Stimulated activated CD8-positive, alpha-beta memory T cell treated with anti-CD3 and anti-CD28 coated beads, Interleukin-4, amount 100 ng/mL, for 1 hour (primary cell): ENCODE measurements at places on chromosomes 12 and 14.
A peak's percentile ranks its signal among the peaks of the same experiment; 100 is the strongest.

DNA sequence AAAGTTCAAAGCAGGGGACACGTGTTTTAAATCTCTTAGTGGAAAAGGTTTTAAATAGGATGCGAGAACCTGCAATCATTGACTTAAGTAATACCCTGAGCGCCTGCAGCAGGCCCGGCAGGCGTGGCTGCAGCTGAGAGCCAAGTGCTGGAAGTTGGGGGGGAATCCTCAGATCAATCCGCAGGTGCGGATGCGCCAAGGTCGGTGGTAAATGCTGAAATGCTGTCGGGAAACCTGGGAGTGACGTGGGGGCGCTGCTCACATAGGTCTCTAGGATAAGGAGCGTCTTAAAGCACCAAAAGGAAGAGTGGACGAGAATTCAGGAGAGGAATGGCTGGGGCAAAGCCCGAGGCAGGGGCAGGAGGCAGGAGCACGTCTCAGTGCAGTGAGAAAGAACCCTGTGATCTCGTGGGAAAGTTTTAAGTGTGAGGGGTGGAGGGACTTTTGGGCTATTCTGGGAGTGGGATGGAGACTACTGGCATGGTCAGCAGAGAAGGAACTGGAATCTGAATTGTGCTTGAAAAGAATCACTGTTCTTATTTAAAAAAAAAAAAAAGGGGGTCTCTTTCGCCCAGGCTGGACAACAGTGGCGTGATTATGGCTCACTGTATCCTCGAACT is 883 bp upstream of the CDCA4 start:
- DNase-seq = no peak

DNA sequence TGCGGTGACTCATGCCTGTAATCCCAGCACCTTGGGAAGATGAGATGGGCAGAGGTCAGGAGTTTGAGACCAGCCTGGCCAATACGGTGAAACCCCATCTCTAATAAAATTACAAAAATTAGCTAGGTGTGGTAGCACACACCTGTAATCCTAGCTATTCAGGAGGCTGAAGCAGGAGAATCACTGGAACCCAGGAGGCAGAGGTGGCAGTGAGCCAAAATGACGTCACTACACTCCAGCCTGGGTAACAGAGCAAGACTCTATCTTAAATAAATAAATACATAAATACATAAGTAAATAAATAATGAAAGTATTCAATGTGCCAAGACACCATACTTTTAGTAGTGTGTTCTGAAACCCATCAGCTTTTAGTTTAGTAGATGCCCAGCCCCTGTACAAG is 308.1 kb upstream of the FLRT2 start:
- DNase-seq = no peak

- peak; percentile 13 for DNase-seq
Measured at GRCh38 chr14:103385929-103386712, 906 bp downstream of the MARK3 start.

GRCh38 chr12:62709311-62709710 is 225.6 kb downstream of the PPM1H start:
- no peak for DNase-seq

GRCh38 chr12:110670161-110670701 is 18.7 kb downstream of the HVCN1 start:
- no peak for DNase-seq

DNA sequence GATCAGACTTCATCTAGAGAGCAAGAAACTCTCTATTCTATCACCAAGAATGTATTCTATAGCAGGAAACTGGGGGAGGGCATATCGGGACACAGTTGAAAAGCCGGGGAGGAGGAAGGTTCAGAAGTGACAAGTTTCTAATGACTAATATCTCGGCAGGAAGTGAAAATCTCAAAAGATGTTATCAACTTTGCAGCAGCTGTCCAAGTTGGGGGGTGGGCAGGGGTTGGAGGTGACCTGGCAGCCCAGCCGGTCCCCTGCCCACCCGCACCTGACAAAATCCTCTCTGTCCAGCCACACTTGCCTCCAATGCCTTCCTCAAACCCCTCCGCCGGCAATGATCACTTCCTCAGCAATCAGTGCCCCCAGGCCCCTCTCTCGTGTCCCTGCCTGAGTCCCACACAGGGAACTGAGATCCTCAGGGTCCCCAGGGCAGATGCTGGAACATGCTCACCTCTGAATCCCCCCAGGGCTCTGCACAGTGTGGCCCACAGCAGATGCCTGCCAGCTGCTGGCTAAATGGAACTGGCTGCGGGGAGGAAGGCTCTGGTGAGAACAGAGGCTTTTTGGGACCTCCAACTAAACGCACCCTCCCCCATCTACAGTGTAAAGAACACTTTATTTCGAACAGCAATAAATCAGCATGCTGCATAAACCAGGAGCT is 43.9 kb downstream of the CCDC88C start:
- no peak for DNase-seq

- DNase-seq = no peak
Measured at GRCh38 chr12:3836641-3837040, 36.6 kb downstream of the PARP11 start.

DNA sequence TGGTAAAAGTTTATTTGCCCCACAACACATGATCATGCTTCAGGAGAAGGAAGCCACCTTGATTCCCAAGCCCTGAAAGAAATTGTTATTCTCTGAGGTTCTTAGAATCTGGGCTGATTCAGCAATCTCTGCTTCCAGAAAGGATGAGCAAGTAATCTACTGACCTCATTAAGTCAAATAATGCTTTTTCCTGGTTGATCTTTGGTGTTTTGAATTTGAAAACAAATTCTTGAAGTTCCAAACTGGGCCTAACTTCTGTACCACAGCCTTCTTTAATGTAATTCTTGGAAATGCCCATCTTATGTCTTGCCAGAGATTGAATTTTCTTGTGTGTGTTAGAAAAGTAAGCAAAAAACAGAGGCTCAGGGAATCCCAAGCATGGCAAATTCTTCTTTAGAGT is 319.2 kb upstream of the DDHD1 start:
- no peak for DNase-seq

- no peak for DNase-seq
Measured at GRCh38 chr12:2095878-2096277, 43.1 kb downstream of the CACNA1C start.

DNA sequence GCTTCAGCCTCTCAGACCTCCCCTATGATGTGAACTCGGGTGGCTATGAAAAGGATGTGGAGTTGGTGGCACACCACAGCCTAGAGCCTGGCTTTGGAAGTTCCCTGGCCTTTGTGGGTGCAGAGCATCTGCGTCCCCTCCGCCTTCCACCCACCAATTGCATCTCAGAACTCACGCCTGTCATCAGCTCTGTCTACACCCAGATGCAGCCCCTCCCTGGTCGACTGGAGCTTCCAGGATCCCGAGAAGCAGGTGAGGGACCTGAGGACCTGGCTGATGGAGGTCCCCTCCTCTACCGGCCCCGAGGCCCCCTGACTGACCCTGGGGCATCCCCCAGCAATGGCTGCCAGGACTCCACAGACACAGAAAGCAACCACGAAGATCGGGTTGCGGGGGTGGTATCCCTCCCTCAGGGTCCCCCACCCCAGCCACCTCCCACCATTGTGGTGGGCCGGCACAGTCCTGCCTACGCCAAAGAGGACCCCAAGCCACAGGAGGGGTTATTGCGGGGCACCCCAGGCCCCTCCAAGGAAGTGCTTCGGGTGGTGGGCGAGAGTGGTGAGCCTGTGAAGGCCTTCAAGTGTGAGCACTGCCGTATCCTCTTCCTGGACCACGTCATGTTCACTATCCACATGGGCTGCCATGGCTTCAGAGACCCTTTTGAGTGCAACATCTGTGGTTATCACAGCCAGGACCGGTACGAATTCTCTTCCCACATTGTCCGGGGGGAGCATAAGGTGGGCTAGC is 7.0 kb upstream of the RPS26 start:
- DNase-seq = no peak

DNA sequence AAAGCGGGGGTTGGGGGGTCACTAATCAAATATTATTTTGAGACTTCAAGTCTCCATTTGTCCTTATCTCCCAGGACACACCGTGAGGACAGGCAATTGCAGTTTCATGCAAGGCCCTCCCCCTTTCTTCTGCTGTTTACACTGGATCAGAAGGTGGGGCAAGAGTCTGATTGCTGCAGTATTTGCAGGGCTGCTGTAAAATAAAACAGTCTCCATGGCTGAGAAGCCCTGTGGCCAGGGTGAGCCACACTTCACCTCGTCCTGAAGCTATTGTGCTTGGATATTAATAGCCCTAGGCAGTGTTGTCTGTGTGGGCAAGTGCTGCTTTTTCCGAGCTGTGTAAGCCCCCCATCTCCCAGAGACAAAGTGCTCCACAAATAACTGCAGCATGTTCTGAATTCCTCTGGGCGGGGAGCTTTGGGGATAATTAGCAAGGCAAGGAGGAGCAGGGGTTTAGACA is 187.4 kb upstream of the NTF3 start:
- no peak for DNase-seq

DNA sequence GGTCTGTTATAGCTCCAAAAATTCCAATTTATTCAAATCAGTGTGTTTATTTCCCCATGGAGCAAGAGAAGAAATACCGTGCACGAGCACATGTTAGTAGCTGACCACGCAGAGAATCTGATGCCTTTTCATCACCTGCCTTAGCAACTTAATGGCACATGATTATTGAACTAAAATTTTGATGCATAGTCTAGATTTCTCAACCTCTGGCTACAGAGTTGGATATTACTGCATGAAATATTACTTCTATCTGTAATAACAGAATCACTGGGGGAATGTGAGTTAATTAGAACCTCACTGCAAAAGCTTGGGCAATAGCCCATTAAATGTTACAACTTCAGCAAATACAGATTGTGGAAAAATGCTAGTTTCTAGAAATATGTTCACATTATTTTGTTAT is 335.8 kb downstream of the FLRT2 start:
- DNase-seq = no peak

DNA sequence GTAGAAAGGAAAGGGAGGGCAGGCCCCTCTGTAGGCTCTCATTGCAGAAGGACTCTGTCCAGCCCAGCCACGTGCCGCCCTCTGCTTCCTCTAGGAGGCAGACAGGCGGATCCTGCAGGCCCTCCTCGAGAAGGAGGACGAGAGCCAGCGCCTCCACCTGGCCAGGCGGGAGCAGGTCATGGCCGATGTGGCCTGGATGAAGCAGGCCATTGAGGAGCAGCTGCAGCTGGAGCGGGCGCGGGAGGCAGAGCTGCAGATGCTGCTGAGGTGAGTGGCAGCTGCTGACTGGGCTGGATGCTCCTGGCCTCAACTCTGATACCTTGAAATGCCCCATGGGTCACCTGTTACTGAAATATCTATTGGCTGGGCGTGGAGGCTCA is 10.9 kb downstream of the TCHP start:
- no peak for DNase-seq
